ENCODE measurements at places on chromosomes 2 and 18.

DNA sequence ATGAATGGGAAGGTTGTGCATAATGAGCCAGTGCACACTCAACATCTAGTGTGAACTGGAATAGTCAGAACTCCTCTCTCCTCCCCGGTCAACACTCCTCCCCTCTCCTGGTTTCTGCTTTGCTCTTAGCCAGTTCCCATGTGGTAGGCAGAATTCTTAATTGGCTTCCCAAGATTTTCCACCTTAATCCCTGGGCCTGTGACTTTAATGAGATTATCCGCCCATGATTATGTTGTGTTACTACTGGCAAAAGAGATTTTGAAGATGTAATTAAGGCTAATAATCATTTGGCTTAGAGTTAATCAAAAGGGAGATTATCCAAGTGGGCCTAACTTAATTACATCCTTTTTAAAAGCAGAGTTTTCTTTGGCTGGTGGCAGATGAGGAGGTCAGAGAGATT lies 34.2 kb upstream of the REV1 start:
- H3K4me3 ChIP-seq, result no peak overlapping the region
- H3K27me3 ChIP-seq, result peaks cover 2% of the 10 kb centered on the region
- no peaks in the 10 kb centered on the region for H3K4me1 ChIP-seq
- DNase-seq, result no peak
- H3K27ac ChIP-seq, result no peak overlapping the region

DNA sequence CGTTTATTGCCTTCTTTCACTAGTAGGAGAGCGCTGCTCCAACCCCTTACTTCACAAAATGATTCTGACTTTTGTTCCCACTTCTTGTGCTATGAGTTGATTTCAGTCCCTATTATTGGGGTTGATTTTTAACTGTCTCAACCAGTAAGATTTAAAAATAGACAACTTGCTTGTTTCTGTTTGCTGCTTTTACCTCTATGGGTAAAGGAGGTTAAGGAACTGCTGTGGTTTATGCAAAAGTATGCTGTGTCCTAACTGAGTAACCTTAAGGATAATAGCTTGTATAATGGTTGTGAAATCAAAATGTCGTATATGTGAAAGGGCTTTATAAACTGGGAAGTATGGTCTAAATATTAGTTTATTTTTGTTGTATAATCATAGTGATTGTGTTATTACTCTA lies 22.6 kb downstream of the ALMS1 start:
- no peaks in the 10 kb centered on the region for H3K4me1 ChIP-seq
- no peaks in the 10 kb centered on the region for H3K27me3 ChIP-seq
- H3K27ac ChIP-seq, result no peak overlapping the region
- no peak for DNase-seq

DNA sequence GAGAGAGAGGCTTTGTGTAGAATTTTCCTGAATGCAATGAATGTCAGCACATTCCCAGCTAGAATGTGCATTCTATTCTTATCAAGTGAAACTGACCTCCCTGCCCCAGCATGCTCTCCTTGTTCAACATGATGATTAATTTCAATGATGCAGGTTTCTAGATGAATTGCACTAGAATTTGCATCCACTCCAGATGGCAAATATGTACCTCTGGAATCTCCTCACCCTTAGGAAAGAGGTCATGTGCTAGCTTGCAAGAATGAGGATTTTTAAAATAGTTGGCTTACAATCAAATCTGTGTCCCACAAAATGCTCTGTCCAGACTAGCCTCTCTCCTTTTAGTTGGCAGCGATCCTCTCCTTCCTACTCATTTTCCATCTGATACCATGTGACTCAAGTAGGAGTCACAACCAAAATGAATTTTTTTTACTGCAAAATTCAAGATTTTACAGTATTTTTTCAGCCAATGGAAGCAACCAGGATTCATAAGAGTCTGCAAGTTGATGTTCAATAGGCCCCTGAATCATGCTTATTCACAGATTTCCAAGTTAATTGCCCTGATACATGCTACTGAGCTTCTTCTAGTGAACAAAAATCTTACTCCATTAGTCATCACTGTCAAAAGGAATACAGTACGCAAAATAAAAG lies 21.0 kb upstream of the STAT4 start:
- DNase-seq, result no peak
- peaks cover 29% of the 10 kb centered on the region for H3K4me1 ChIP-seq
- no peak overlapping the region for H3K4me3 ChIP-seq
- no peak overlapping the region for H3K27ac ChIP-seq
- no peaks in the 10 kb centered on the region for H3K27me3 ChIP-seq

GRCh38 chr2:48709096-48710034 lies 46.2 kb downstream of the LHCGR start:
- H3K27ac ChIP-seq, result no peak overlapping the region
- H3K27me3 ChIP-seq, result no peaks in the 10 kb centered on the region
- peaks cover 5% of the 10 kb centered on the region for H3K36me3 ChIP-seq
- no peak overlapping the region for H3K4me3 ChIP-seq

- no peaks in the 10 kb centered on the region for H3K36me3 ChIP-seq
- H3K4me3 ChIP-seq, result no peak overlapping the region
- no peak overlapping the region for H3K27ac ChIP-seq
- no peaks in the 10 kb centered on the region for H3K27me3 ChIP-seq
- H3K4me1 ChIP-seq, result peaks cover 4% of the 10 kb centered on the region
- no peak for DNase-seq
These were observed 85.4 kb upstream of the ATG16L1 start for GRCh38 chr2:233165895-233166661.

DNA sequence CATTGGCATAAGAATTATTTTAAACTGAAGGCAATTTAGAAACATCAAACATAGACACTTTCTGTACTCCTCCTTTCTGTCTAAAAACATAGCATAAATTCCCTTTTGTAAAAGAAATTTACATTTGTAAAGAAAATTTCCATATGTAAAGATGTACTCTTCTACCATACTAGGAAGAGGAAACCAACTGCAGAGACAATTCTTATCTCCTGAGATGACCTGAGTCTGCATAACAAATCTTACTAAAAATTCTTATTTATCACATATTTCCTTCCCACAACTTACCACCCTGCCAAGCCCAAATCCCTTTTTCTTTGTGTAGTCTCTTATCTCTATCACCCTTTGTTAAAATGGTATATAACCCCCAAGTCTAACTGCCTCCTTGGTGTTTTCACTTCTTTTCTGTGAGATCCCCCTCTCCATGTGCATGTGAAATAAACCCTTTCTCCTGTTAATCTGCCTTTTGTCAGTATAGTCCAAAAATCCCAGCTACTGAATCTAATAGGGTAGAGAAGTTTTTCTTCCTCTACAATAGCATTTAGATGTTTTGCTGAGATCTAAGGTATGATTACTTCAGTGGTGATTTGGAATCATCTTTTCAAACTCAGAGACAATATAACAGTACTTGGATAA lies 81.0 kb downstream of the CHN1 start:
- no peaks in the 10 kb centered on the region for H3K27me3 ChIP-seq
- no peak overlapping the region for H3K27ac ChIP-seq
- no peak overlapping the region for H3K4me3 ChIP-seq
- peaks cover 8% of the 10 kb centered on the region for H3K4me1 ChIP-seq

DNA sequence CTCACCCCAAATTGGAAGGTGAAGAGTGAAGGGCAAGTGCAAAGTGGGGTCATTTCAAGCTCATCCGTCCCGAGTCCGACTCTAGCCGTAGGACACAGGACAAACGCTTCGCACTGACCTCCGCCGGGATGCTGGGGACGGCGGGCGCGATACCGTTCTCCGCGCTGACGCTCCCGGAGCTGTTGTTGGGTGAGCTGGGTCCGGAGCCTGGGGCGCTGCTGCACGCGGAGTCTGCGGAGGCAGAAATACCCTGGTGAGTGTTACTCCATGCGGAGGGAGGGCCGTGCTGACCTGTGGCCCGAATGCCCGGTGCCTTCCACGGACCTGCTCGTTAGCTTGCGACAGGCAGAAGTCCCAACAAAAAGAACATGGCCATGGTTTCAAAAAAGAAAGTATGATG lies 261.3 kb downstream of the HDAC4 start:
- H3K27ac ChIP-seq, result no peak overlapping the region
- no peaks in the 10 kb centered on the region for H3K4me1 ChIP-seq
- no peak for DNase-seq

DNA sequence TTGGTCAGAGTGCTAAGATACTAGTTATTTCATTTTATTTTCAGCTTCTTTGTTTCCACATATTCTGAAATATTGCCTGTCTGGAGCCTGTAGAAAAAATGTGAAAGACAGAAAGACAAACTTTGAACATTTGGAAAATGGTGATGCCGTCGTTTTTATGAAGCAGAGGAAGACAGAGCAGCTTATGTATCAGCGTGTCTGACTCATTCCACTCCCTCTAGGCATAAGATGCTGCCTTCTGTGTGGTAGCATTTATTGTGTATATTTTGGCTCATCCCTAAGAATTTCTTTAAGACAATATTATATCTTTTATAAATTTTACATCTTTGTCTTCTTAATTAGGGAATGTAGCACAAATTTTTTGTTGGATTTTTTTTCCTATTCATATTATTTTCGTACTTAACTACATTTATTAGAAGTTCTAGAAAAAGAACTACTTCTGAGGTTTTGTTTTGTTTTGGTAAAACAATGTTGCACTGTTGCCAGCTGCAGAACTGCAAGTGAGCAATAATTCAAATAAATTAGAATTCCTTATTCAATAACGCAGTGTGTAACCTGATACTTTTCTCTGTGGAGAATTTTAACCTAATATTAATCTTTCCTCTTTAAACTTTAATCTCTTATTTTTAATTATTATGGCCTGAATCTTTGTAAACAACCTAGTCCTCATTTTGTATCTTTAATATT lies 300.4 kb downstream of the ZNF407 start:
- no peaks in the 10 kb centered on the region for H3K36me3 ChIP-seq

- peaks cover 6% of the 10 kb centered on the region for H3K27me3 ChIP-seq
- H3K4me3 ChIP-seq, result no peak overlapping the region
- no peak overlapping the region for H3K27ac ChIP-seq
- no peak for DNase-seq
These were observed 465.1 kb upstream of the HNRNPA3 start for GRCh38 chr2:176747506-176747905.

GRCh38 chr2:120140866-120141265 lies 82.3 kb downstream of the TMEM185B start:
- no peak for DNase-seq
- H3K4me3 ChIP-seq, result no peak overlapping the region
- H3K4me1 ChIP-seq, result no peaks in the 10 kb centered on the region
- no peaks in the 10 kb centered on the region for H3K27me3 ChIP-seq
- H3K36me3 ChIP-seq, result peaks cover 27% of the 10 kb centered on the region

DNA sequence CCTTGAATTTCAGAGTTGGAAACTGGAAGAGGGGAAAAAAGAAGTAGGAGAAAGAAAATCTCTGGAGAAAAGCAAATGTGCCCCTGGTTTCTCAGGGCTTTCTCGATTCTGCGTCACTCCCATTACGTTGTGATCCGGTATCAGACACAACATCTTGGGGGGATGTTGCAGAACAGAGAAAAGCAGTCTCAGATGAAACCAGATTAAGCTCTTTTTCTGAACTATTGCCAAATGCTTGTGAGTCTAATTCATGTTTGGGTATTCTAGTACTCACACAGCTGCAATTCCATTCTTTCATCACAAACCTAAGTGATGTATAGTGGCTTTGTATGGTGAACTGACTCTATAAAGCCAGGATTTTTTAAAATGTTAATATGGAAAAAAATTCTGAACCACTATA lies 233.2 kb downstream of the TCF4 start:
- H3K36me3 ChIP-seq, result peaks cover 4% of the 10 kb centered on the region
- H3K27ac ChIP-seq, result no peak overlapping the region
- DNase-seq, result no peak
- no peak overlapping the region for H3K4me3 ChIP-seq
- H3K4me1 ChIP-seq, result peaks cover 51% of the 10 kb centered on the region

DNA sequence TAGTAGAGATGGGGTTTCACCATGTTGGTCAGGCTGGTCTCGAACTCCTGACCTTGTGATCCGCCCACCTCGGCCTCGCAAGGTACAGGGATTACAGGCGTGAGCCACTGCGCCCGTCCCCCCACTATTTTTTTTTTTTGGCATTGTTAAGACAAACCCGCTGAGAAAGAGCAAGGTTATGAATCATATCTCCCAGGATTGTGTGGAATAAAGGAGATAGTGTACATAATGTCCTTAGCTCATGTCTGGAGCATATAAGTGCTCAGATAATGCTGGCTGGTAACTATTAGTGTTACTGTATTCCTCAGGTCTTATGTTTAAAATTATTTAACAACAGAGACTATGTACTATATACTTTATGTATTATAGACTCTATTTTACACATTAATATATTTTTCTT lies 36.0 kb downstream of the TTC27 start:
- H3K36me3 ChIP-seq, result peaks cover 22% of the 10 kb centered on the region
- H3K27me3 ChIP-seq, result no peaks in the 10 kb centered on the region
- H3K4me3 ChIP-seq, result no peak overlapping the region
- H3K27ac ChIP-seq, result no peak overlapping the region

DNA sequence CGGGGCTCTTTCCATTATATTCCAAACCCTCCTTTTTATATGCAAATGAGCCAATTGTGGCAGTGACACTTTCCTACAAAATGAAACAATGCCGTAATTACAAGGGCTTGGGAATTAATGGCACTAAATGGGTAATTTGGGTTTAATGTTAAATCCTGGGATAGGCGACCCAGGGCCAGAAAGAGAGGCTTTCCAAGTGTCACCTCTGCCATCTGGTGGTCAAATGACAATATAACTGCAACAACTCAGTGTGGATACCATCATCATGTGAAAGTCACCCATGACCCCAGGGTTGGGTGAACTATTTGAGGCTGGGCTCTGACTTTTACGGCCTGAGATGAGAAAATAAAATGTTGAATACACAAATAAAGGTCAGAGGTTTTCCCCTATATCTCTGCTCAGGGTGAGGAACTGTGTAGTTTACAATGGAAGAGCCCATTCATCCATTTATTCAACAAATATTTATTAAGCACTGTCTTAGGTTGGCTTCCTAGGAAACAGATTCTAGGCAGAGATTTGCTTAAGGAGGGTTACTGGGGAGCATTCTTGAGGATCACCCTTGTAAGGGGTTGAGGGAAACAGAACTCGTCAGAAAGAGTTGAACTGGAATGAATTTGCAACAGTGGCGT lies 13.6 kb upstream of the THADA start:
- no peaks in the 10 kb centered on the region for H3K27me3 ChIP-seq
- H3K4me1 ChIP-seq, result peaks cover 11% of the 10 kb centered on the region
- peak; percentile 33 for DNase-seq

GRCh38 chr2:234628953-234629352 lies 132.1 kb upstream of the ARL4C start:
- H3K4me1 ChIP-seq, result peaks cover 20% of the 10 kb centered on the region
- DNase-seq, result no peak
- H3K4me3 ChIP-seq, result no peak overlapping the region
- H3K36me3 ChIP-seq, result no peaks in the 10 kb centered on the region
- H3K27ac ChIP-seq, result no peak overlapping the region
- H3K27me3 ChIP-seq, result peaks cover 42% of the 10 kb centered on the region

Measured in neural crest cell (in vitro differentiated cells).